ENCODE measurements at places on chromosomes 1 and 21.

GRCh38 chr1:107277022-107277421, 136.2 kb downstream of the NTNG1 start:
- DNase-seq: peak; percentile 65

GRCh38 chr1:27955076-27955475, 4.7 kb upstream of the XKR8 start:
- DNase-seq: no peak

DNA sequence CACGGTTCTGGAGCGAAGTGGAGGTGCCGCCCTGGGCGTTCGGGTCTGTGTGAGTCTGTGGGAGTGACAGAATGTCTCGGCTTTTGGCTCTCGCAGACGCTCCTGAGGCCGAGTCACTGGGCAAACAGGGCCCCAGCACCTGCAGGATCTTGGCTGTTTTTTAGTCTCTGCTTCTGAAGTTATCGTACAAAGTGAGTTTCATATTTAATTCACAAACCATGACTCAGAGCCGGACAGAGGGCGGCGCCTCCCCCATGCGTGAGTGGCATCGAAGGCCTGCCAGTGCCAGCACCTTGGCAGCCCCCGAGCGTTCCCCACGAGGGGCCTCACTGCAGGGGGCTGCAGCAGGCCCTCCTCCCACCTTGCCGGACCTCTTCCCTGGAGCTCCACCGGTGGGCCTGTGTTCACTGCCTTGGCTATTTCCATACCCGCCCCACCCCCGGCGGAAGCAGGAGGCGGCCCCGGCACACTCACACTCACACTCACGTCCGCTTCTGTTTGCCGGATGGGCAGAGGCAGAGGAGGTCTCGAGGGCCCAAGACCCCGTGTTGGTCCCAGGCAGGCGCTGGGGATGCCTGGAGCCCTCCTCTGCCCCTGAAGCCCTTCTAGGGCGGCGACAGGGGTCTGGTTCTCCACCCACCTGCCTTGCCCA, 56.3 kb downstream of the MORN1 start:
- DNase-seq: no peak

- peak; percentile 60 for DNase-seq
These were observed 21.3 kb upstream of the CCDC190 start for GRCh38 chr1:162882248-162882674.

DNA sequence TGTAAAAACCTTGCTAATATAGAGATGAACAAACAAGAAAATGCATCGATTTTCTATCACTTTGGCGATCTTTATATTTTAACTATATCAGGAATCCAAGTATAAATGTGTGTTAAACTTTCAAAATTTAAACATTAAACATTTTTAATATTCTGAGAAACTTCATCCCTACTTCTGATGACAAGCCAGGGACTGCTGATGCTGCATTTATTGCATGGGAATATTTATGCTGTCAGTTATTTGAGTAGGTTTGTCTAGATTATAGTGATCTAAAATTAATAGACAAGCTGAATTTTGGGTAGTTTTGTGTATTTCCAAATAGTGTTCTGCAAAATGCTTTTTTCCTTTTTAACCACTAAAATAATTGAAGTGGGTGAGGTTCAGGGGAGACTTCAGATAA, 175.3 kb downstream of the LEPR start:
- no peak for DNase-seq

DNA sequence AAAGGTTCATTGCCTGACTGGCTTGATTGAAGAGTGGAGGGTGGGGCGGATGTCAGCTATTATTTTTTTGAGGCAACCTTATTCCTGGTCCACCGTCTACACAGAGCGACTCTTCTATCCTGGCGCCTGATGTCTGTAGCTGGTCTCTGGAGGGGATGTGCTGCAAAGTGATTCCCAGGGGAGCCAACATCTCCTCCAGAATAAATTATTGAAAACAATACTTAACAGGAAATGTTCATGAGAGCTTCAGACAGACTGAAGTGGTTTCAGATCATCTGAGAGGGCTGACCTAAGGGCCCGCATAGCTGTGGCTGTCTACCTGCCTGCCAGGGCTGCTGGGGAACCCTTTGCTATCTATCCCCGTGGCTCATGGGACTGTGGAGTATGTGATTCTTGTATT, 66.7 kb downstream of the TEX35 start:
- DNase-seq: no peak

DNA sequence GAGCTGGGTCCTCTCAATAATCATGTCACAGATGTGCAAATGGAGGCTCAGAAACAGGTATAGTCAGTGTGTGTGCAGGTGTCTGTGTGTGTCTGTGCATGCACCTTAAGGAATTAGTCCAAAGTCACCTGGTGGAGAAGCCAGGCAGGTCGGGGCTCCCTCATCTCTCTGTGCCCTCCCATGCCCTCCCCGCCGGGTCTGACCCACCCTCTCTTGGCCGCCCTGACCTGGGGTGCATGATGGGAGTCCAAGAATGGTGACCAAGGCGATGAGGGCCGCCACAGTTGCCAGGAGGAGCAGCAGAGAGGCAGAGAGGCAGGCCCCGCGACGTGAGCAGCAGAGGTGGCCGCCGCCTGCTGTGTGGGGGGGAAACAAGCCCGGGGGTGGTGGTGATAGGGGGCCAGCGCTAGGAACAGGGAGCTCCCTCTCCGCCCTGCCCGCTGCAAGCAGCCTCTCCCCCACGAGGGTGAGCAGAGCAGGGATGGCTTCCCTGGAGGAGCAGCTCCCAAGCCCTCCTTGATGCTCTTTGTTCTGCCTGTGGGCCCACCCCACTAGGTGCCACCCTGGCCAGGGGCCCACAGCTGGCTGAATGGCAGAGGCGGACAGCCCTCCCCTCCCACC, 3.9 kb downstream of the LDLRAD1 start:
- DNase-seq: no peak

GRCh38 chr1:223471566-223471965, 78.4 kb downstream of the CCDC185 start:
- DNase-seq: no peak

- DNase-seq: no peak
These were observed 6.4 kb downstream of the PTAFR start for GRCh38 chr1:28170001-28170596.

GRCh38 chr1:165116732-165117131, 239.8 kb downstream of the LMX1A start:
- peak; percentile 81 for DNase-seq

- peak; percentile 98 for DNase-seq
These were observed 132.7 kb upstream of the IPO9 start for GRCh38 chr1:201696217-201696761.

DNA sequence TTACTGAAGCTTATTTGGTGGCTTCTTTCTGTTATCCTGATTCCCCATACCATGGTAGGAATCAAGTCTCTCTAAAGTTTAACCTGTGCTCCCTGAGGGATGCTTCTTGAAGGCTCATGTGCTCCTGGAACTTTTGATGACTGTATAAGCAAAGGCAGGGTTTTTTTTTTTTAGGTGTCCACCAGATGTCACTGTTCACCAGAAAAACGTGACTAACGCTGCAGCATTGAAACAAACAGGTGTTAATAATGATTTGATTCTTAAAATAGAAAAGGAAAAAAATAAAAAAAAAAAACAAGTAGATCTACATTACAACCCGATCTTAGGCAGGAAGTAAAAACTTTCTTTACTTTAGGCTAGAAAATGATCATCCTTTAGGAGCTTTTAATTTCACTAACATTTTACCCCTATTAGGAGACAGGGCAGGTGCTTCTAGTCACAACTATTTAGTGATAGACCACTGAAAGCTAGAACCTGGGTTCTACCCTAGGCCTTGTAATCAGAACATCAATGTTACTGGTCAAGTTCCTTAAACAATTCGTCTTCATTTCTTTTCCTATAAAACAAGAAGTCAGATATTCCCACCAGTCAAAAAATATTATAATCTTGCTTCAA, 223.0 kb downstream of the PLA2G4A start:
- peak; percentile 37 for DNase-seq

DNA sequence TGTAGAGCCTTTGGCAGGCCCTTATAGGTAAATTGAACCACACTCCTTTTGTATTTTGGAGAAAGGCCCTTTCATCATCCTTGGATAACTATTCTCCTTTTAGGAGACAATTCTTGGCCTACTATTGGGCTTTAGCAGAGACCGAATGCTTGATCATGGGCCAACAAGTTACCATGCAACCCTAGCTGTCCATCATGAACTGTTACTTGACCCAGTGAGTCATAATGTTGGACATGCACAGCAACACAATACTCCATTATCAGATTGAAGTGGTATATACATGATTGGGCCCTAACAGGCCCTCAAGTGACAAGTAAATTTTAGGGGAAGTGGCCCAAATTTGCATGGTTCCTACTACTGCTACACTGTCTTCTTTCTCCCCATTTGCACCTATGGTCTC, 84.4 kb downstream of the CATSPERE start:
- DNase-seq: no peak

DNA sequence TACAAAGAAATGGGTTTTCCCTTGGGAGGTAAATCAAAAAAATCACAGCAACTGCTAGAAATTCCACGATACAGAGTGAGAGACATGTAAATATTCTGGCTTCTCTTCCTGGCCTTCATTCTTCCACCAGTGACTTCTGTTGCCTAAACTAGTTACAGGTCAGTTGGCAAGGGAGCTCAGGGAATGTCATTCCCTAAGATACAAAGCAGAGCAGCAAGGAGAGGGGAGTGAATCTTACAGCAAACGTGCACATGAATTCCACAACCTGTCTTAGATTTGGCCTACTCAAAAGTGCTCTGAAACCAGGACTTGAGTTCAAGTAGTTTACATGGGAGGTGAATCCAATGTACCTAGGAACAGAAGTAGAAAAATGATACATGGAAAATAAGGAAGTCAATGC, 445.3 kb upstream of the LRRC7 start:
- no peak for DNase-seq

- DNase-seq: no peak
These were observed 65.6 kb upstream of the CD1D start for GRCh38 chr1:158115126-158115525.

- peak; percentile 61 for DNase-seq
These were observed at the start of gene HPCA for GRCh38 chr1:32886004-32886827. Gene HPCA (plus strand): TSS chr1:32886491. CDS start chr1:32888899, 2,408 bp downstream.

DNA sequence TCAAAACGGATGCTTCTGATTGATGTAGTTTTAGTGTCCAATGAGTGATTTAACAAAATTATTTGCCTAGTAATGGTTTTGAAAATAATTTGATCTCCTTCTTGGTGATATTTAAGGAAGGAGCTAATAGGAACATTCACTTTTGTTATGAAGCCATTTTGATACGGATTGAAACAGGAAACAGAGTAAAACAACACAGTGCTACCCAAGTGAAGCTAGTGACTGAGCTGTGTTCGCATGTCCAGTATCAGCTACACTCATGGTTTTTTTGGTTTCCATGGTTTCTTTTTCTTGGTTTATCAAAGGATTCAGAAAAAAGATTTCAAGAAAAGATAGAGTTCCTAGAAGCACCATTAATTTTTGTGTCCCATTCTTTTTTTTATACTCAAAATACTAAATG, 40.1 kb upstream of the PLEKHO1 start:
- no peak for DNase-seq

DNA sequence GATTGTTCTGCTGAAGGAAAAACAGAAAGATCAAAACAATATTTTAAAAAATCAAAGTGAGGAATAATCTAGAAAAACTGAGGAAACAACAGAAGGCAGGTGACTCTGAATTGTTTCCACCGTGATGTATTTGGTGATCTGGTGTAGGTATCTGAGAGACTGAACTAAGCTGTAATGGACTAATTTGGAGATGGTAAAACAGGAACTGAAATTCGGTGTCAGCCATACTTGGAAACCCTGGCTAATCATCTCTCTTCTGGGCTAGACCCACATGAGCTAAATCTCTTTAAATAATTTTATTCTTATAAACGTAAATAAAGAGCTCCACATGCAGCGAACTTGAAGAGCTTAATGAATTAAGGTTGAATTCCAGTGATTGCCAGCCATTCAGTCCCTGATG, 1226.1 kb downstream of the NCAM2 start:
- no peak for DNase-seq

DNA sequence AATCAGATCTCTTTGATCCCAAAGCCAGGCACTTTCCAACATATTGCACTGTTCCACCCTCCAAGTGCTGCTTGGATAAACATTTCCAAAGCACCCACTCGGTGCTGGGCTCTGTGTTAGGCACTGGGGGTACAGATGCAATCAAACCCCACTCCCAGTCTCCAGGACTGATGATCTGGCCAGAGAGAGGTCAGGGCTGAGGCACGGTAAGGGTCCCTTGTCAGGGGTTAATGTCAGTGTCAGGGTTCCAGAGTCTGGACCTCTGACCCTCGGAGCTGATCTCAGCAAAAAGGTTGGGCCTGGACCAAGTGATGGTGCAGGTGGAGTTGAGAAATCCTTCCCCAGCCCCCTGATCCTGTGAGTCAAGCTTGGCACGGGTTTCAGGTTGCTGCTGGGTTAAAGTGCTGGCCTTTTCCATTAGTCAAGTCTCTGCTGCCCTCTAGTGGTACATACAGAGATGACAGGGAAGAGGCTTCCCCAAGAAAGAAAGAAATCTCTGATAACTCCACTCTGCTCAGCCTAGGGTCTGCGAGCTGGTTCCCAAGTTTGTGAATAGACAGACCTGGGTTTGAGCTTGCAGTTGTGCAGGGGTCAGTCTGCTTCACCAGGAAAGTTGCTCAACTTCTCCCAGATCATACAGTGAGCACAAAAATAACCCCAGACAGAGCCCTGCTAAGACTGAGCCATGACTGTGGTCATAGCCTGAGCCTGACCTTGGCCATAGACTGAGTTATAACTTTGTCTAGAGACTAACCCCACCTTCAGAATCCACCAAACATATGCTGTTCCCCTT, 74.6 kb downstream of the DMRTA2 start:
- DNase-seq: peak; percentile 65

GRCh38 chr1:90486996-90487395, 230.1 kb downstream of the BARHL2 start:
- DNase-seq: no peak

DNA sequence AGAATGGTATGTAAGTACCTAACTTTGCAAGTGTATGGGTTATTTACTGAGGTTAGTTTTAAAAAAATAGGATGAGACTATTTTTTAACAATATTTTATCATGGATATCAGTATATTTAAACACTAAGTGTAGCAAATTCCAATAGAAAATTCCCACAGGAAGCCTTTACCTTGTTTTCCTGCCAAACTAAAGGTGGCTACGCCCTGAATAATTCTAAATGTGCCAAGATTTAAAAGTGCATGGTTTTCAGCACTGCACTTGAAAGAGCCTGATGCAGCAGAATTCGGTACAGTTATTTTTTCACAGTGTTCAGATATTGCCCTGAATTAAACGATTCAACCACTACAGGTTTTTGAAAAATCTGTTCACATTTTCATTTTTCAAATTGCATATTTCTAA, 1622.8 kb upstream of the B3GALT2 start:
- DNase-seq: no peak

GRCh38 chr21:37168666-37169065, 95.6 kb downstream of the TTC3 start:
- DNase-seq: no peak

DNA sequence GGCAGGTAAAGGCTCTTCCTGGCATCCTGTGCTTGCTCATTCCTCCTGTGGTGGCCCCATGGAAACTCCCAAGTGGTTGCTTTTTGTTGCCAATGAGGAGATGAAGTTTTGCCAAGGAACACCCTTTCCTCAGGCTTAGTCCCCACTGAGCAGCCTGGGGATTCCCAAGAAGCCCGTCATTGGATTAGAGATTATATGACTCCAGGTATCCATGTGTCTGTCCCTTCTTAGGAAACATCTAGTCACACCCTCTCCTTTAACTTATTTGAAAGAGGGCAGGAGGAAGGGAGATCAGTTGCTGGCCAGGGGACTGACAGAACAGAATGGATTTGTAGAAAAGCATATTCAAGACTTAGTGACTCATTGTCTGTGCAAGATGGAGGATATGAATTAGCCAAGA, 3.8 kb upstream of the LCE3A start:
- no peak for DNase-seq
